T follicular helper cell (primary cell): ENCODE measurements at places on chromosomes 2 and 18.

GRCh38 chr2:238930216-238930615, 82.3 kb downstream of the TWIST2 start:
- DNase-seq: no peak

- DNase-seq: no peak
Measured at GRCh38 chr18:13520306-13520705, 206.1 kb downstream of the FAM210A start.

GRCh38 chr2:174153757-174154680, 94.3 kb downstream of the OLA1 start:
- DNase-seq: no peak

- DNase-seq: no peak
Measured at GRCh38 chr2:127655209-127656073, 9.5 kb downstream of the GPR17 start.

- no peak for DNase-seq
Measured at GRCh38 chr18:11020161-11020853, 129.1 kb downstream of the PIEZO2 start.

- DNase-seq: no peak
Measured at GRCh38 chr2:240520974-240521350, 36.8 kb downstream of the ANKMY1 start.
